ENCODE measurements at places on chromosomes 6 and 20.

DNA sequence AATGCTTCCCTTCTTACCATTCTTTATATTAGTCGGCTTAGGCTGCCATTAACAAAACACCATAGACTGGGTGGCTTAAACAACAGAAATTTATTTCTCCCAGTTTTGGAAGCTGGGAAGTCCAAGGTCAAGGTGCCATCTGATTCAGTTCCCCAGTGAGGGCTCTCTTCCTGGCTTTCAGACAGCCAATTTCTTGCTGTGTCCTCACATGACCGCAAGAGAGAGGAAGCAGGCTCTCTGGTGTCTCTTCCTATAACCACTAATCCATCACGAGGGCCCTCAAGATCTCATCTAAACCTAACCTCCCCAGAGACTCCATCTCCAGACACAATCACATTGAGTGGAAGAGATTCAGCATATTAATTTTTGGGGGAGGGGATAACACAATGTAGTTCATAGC is 193.0 kb upstream of the SGK1 start:
- no peak for DNase-seq

GRCh38 chr6:5316951-5317350 is 55.6 kb downstream of the FARS2 start:
- no peak for DNase-seq

DNA sequence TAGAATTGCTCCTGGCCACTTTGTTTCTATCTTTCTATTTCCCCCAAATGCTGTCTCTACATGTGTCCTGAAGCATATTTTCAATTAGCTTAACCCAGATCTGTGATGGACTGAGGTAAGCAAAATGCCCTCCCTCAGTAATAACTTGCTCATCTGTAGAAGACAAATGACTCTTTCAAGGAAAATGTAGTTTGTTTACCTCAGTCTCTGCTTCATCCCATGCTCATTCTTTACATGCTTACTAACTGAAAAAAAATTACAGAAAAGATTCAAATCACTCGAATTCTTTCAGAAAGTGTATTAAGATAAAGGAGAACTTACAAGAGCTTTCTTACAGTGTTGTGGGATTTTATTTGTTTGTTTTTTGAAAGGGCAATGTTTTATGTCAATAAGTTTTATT is 531.1 kb downstream of the LMBRD1 start:
- DNase-seq = no peak

DNA sequence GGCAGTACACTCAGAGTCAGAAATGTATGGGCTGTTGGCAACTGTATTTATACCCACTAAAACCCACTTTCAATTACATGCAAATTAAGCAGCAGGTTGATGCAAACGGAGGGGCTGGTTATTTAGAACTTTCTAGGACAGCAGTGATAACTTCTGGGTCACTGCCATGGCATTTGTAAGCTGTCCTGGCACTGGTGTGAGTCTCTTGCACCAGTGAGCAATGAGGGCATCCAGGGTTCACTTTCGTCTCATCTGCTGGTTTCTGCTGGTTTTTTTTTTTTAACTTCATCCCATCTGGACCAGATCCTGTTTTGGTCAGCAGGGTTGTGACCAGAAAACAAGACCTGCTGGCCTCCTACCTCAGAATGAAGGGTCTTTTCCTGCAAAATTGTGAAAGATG is 49.2 kb downstream of the CDH26 start:
- no peak for DNase-seq

- DNase-seq = no peak
These were observed 840 bp downstream of the PPP1R3D start for GRCh38 chr20:59939052-59939878.

DNA sequence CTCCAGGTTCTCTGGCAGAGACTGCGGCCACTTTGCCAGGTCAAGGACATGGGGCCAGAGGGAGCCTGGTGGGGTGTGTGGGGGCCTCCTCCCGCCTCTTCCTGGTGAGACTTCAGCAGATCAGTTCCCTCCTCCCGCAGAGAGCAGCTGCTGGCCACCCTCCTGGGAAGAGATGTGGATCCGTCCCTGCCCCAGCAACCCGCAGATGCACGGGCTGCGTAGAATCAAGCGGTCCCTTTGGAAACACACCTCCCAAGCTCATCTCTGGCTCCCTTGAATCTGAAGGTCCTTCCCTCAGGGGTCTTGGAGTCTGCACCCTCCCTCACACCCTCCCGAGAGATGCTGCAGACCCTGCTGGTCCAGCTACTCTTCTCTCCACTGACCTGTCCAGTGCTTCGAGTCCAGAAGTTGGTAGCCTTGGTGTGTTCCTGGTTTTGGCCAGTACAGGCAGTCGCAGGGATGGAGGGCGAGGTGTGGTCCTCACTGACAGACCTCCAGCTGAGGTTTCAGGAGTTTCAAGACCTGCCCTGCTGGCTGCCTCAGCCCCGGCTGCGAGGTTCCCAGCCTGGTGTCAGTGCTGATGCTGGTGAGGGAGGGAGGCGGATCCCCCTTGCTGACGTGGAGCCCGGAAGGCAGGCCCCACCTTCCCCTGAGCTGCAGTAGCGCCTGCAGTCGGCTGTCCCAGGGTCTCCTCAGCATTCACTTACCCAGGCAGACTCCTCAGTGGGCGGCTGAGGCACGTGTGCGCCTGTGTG is at the start of gene NPBWR2:
NPBWR2 (minus strand) TSS at position 585 of the 755 bp plus-strand sequence. CDS start 734 bp downstream, outside the sequence.
- DNase-seq = no peak
